ENCODE measurements at places on chromosomes 3 and 15.

GRCh38 chr3:114686621-114687020 lies 392.8 kb downstream of the TIGIT start:
- no peak for DNase-seq

GRCh38 chr3:51942603-51943450 lies 664 bp downstream of the PARP3 start:
- DNase-seq: peak; percentile 60

GRCh38 chr3:146249921-146250320 lies 984 bp downstream of the PLSCR4 start:
- DNase-seq: no peak

- no peak for DNase-seq
Observed at GRCh38 chr3:43907508-43907858, 216.7 kb downstream of the ABHD5 start.

GRCh38 chr3:14389716-14390115 lies 12.7 kb upstream of the SLC6A6 start:
- no peak for DNase-seq

GRCh38 chr3:156297582-156297981 lies 177.2 kb downstream of the KCNAB1 start:
- no peak for DNase-seq

DNA sequence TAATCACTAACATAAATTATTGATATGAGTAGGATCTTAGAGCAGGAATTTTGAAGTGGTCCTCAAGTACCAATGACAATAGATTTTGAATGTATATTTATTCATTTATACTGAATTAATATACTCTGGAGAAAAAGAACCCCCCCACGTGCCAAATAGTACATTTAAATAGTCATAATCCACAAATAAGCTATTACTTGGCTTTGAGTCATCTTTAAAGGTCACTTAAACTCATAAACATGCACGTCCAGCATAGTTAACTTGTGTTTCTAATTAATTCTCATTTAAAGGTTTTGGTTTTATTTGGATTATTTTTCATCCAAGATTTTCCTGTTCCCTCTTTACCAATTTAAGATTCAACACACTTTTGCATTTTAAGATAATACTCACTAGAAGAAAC lies 35.1 kb downstream of the FGF7 start:
- no peak for DNase-seq

GRCh38 chr3:120894316-120895057 lies 13.5 kb upstream of the STXBP5L start:
- no peak for DNase-seq

GRCh38 chr3:26474706-26475105 lies 147.9 kb upstream of the LRRC3B start:
- no peak for DNase-seq

- DNase-seq: no peak
Observed at GRCh38 chr3:188309437-188310269, 155.7 kb downstream of the LPP start.

DNA sequence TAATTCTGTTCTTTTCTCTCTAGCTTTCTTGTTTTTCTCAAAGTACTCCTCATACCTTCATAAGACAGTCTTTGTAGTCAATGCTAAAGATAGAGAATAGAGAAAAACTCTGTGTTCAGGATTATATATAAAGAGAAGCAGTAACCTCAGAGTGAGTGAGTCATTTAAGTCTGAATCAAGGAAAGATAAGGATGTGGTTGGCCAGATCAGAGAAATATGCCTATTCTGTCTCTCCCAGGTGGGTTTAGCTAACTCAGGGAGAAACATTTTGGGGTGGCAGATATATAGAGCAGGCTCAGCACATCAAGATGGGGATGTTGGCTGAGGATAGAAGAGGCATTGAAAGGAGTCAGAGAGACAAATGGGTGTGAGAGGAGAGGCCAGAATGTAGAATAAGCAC lies 31.4 kb downstream of the GTF2E1 start:
- DNase-seq: no peak

DNA sequence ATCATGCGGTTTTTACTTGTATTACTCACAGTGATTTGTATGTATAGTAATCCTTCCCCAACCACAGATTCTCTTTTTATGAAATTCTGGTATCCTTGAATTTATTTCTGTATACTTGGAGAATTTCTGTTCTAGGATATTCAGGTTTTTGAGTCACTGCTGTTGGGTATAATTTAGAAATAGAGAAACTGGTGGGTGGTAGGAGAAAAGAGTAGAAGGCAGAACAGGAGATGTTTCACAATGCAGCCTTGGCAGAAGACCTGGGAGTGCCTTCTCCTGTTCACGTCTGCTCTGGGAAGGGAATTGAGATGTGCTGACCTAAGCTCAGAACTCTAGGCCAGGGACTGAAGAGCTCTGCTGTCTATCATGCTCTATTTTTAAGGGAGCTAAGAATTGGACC lies 193.6 kb downstream of the EPHB1 start:
- no peak for DNase-seq
